Osteocyte (in vitro differentiated cells): ENCODE measurements at places on chromosomes 1 and 21. TPM values are rescaled to one million over a fixed set of nuclear protein-coding genes. Genes with fewer than 3 reads are reported as not detected.

- H3K4me1 ChIP-seq: no peaks in the 10 kb centered on the region
- no peak overlapping the region for H3K27ac ChIP-seq
- no peak for DNase-seq
- H3K4me3 ChIP-seq: no peak overlapping the region
Measured at GRCh38 chr1:160567858-160568682, 11.2 kb downstream of the CD84 start.

- no peak for DNase-seq
- H3K27me3 ChIP-seq: no peaks in the 10 kb centered on the region
- H3K4me3 ChIP-seq: no peak overlapping the region
- H3K27ac ChIP-seq: no peak overlapping the region
- H3K4me1 ChIP-seq: no peaks in the 10 kb centered on the region
Measured at GRCh38 chr21:37356706-37357105, 9.9 kb upstream of the DYRK1A start.

DNA sequence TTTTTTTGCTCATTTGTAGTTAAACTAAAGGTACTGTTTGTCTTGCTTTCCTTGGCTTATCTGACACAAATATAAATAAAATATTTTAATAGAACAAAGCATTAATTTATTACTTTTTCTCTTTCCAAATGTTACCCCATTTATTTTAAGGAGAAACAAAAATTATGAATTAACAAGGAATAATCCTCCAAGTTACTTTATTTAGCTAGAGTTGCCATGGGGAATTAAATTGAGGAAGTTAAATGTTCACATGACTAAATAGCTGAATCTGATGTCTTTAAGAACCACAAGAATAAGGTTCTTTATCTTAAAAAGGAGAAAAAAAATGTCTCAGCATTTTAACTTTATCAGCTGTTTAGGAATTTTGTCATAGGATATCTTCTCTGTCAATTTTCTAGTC lies 12.3 kb downstream of the ATG4C start:
- H3K4me1 ChIP-seq: no peaks in the 10 kb centered on the region
- H3K36me3 ChIP-seq: no peaks in the 10 kb centered on the region
- no peak for DNase-seq
- H3K27me3 ChIP-seq: no peaks in the 10 kb centered on the region
- H3K27ac ChIP-seq: no peak overlapping the region

- H3K27me3 ChIP-seq: no peaks in the 10 kb centered on the region
- peaks cover 4% of the 10 kb centered on the region for H3K4me1 ChIP-seq
- no peak overlapping the region for H3K4me3 ChIP-seq
- no peaks in the 10 kb centered on the region for H3K36me3 ChIP-seq
- no peak for DNase-seq
Measured at GRCh38 chr1:197029749-197030148, 37.3 kb downstream of the F13B start.

- no peak overlapping the region for H3K27ac ChIP-seq
- H3K4me1 ChIP-seq: no peaks in the 10 kb centered on the region
- H3K27me3 ChIP-seq: no peaks in the 10 kb centered on the region
- peaks cover 13% of the 10 kb centered on the region for H3K36me3 ChIP-seq
- no peak for DNase-seq
- H3K4me3 ChIP-seq: no peak overlapping the region
Measured at GRCh38 chr1:212012034-212012740, 23.2 kb downstream of the INTS7 start.

DNA sequence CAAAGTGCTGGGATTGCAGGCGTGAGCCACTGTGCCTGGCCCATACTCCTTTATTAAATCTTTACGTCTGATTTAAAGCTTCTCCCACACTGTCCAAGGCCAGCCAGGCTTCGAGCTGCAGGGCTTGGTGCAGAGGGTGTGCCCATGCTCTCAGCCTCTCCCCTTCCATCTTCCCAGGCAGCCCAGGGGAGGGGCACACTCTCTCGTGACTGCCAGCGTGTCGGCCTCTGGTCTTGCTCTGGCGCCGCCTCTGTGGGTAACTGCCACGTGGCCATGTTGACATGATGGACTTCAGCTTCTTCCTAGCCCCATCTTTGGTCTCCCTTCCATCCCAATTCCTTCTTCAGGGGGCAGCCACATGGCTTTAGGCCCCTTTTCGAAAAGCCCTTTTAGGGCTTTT lies 4.7 kb downstream of the GPR137B start:
- H3K36me3 ChIP-seq: no peaks in the 10 kb centered on the region
- no peak for DNase-seq
- no peak overlapping the region for H3K4me3 ChIP-seq

GRCh38 chr1:99193431-99193830 lies 70.9 kb upstream of the PLPPR4 start:
- no peaks in the 10 kb centered on the region for H3K4me1 ChIP-seq
- no peak for DNase-seq
- no peaks in the 10 kb centered on the region for H3K36me3 ChIP-seq
- H3K27me3 ChIP-seq: peaks cover 20% of the 10 kb centered on the region

- H3K36me3 ChIP-seq: no peaks in the 10 kb centered on the region
- H3K4me1 ChIP-seq: peaks cover 9% of the 10 kb centered on the region
- DNase-seq: no peak
- no peak overlapping the region for H3K4me3 ChIP-seq
- H3K27me3 ChIP-seq: peaks cover 11% of the 10 kb centered on the region
Measured at GRCh38 chr1:17485281-17485680, 45.8 kb upstream of the RCC2 start.

DNA sequence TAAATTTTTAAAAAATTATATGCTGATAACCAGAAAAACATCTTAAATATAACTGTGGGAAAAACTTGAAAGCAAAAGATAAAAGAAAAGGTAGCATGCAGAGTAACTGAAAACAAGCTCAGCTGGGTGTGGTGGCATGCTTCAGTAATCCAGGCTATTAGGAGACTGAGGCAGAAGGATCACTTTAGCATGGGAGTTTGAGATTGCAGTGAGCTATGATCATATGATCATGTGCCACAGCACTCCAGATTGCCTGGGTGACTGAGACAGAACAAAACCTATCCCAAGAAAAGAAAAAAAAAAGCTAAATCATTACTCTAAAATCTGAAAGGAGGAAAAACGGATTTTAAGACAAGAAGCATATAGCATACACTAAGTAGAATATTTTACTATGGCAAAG lies 1624.0 kb downstream of the AMY1C start:
- no peak for DNase-seq
- H3K4me3 ChIP-seq: no peak overlapping the region
- no peaks in the 10 kb centered on the region for H3K27me3 ChIP-seq
- H3K4me1 ChIP-seq: no peaks in the 10 kb centered on the region
- no peaks in the 10 kb centered on the region for H3K36me3 ChIP-seq
- H3K27ac ChIP-seq: no peak overlapping the region

DNA sequence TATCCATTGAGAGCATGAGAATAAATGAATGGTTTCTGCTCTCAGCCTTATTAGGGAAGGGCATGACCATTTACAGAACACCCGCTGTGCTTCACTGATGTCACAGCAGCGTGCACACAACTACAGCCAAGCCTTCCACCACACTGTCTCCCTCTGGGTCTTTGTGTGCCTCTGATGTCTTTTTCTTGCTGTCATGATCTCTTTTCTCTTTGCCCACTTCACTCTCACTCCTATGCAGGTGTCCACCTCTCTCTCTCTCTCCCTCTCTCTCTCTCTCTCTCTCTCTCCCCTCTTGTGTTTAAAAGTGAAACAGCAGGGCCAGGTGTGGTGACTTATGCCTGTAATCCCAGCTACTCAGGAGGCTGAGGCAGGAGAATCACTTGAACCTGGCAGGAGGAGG lies 232.5 kb upstream of the JUN start:
- no peak overlapping the region for H3K4me3 ChIP-seq
- H3K27me3 ChIP-seq: no peaks in the 10 kb centered on the region
- H3K27ac ChIP-seq: no peak overlapping the region
- DNase-seq: no peak
- no peaks in the 10 kb centered on the region for H3K36me3 ChIP-seq

DNA sequence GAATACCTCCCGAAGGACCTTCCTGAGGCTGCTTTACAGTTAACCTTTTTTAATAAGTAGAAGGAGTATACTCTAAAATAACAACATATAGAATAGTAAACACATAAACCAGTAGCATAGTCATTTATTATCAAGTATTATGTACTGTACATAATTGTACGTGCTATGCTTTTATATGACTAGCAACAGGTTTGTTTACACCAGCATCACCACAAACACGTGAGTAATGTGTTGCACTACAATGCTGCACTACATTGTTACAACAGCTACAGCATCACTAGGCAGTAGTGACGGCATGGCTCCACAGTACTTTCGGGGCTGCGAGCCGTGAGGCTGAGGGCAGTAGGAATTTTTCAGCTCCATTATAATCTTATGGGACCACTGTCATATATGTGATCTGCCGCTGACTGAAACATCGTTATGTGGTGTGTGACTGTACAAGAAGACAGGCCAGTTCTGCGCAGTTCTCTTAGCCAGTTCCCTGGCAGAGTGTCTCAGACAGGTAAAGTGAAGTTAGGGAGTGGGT lies 82.8 kb upstream of the LRRC8D start:
- DNase-seq: no peak
- H3K4me3 ChIP-seq: no peak overlapping the region
- H3K36me3 ChIP-seq: no peaks in the 10 kb centered on the region
- H3K27me3 ChIP-seq: peaks cover 7% of the 10 kb centered on the region

- peaks cover 25% of the 10 kb centered on the region for H3K36me3 ChIP-seq
- H3K27ac ChIP-seq: peak overlapping the region; percentile 91
- H3K4me3 ChIP-seq: peak overlapping the region; percentile 72
- DNase-seq: no peak
- H3K27me3 ChIP-seq: no peaks in the 10 kb centered on the region
- H3K4me1 ChIP-seq: peaks cover 60% of the 10 kb centered on the region
Measured at GRCh38 chr1:234600418-234601281, 9.3 kb downstream of the IRF2BP2 start.

- peaks cover 65% of the 10 kb centered on the region for H3K4me1 ChIP-seq
- H3K4me3 ChIP-seq: no peak overlapping the region
- DNase-seq: no peak
- no peaks in the 10 kb centered on the region for H3K27me3 ChIP-seq
Measured at GRCh38 chr1:184297244-184297750, 89.5 kb upstream of the C1orf21 start.

GRCh38 chr1:214989341-214989740 lies 93.2 kb upstream of the KCNK2 start:
- no peak overlapping the region for H3K27ac ChIP-seq
- DNase-seq: no peak
- H3K4me3 ChIP-seq: no peak overlapping the region
- H3K27me3 ChIP-seq: no peaks in the 10 kb centered on the region

DNA sequence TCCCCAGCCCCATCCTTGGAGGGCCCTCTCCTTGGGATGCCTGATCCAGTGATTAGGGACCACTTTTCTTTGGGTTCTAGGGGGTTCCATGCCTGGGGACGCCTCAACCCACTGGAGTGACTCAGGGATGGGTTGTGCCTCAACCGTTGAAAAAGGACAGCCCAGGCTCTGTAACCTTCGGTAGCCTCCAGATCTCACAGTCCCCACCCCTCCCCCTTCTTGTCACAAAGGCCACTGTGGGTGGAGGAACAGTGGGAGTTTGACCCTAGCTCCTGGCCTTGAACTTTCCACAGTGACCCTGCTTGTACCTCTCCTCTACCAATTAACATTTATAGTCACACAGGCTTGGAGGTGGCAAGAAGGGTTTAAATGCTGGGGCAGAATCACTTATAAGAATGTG lies 2.6 kb upstream of the RORC start:
- H3K36me3 ChIP-seq: no peaks in the 10 kb centered on the region
- H3K4me1 ChIP-seq: peaks cover 12% of the 10 kb centered on the region
- H3K27me3 ChIP-seq: peaks cover 44% of the 10 kb centered on the region
- H3K4me3 ChIP-seq: no peak overlapping the region
- no peak overlapping the region for H3K27ac ChIP-seq

DNA sequence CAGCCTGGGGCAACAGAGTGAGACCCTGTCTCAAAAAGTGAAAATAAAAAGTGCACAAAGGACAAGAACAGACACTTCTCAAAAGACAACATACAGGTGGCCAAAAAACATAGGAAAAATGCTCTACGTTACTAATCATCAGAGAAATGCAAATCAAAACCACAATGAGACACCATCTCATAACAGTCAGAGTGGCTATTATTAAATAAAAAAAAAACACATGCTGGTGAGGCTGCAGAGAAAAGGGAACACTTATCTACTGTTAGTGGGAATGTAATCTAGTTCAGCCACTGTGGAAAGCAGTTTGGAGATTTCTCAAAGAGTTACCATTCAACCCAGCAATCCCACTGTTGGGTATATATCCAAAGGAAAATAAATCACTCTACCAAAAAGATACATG lies 173.2 kb downstream of the SMYD3 start:
- no peaks in the 10 kb centered on the region for H3K27me3 ChIP-seq
- DNase-seq: no peak
- H3K4me1 ChIP-seq: no peaks in the 10 kb centered on the region
- no peak overlapping the region for H3K27ac ChIP-seq

The ATP1A2 gene
- total RNA-seq: 8.2 and 8.5 TPM in 2 replicates

The SORT1 gene
- total RNA-seq: 71.4 and 78.5 TPM in 2 replicates

The TTC22 gene
- not detected in 2 replicates for total RNA-seq

The SUSD4 gene
- not detected in 2 replicates for total RNA-seq

The WNT2B gene
- 2.3 TPM in 2 replicates for total RNA-seq

The LY9 gene
- not detected in 2 replicates for total RNA-seq

The GJA9 gene
- total RNA-seq: not detected in 2 replicates

The DISP1 gene
- 4.1 and 4.9 TPM in 2 replicates for total RNA-seq

The TNNT2 gene
- 1.4 and 3.0 TPM in 2 replicates for total RNA-seq

The B3GALT5 gene
- not detected in 2 replicates for total RNA-seq
